Caudate nucleus (tissue), 63 donors: ENCODE measurements at places on chromosomes 11 and 22.
A peak's percentile ranks its signal among the peaks of the same experiment; 100 is the strongest.

GRCh38 chr11:30462421-30462820, 123.7 kb downstream of the MPPED2 start:
- no peak for DNase-seq

DNA sequence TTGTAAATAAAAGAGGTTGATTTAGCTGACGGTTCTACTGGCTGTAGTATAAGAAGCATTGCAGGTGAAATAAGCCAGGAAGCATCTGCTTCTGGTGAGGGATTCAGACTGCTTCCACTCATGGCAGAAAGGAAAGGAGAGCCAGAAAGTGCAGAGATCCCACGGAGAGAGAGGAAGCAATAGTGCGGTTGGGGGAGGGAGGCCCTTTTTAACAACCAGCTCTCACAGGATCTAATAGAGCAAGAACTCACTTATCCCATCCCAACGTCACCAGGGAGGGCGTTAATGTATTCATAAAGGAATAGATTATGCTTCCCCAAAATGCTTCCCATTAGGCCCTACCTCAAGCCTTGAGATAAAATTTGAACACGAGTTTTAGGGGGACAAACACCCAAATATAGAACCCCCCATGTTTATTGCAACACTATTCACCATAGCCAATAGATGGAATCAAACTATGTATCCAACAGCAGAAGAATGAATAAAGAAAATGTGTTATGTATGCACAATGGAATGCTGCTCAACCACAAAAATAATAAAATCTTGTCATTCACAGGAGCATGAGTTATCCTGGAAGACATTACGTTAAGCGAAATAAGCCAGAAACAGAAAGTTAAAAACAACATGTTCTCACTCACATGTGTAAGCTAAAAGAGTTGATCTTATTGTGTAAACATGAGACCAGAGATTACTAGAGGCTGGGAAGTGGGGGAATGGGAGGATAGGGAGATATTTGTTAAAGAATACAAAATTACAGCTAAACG, 908.3 kb upstream of the ANO3 start:
- no peak for DNase-seq

DNA sequence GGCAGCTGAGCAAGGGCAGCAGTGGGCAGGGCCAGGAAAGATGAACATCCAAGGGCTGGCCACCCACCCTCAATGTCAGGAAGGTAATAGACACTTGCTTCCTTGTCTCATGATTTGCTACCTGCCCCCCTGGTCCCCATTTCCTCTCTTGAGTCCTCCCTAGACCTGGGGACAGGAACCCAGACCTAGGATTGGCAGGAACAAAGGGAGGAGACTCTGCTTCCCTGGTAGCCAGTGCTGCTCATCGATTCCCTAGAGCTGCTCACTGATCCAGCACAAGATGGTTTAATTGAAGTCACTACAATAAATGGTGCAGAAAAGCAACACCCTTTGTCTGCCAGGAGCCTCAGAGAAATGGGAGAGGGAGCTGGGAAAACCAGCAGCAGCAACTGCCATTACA, 67.8 kb upstream of the CHST1 start:
- DNase-seq = no peak

DNA sequence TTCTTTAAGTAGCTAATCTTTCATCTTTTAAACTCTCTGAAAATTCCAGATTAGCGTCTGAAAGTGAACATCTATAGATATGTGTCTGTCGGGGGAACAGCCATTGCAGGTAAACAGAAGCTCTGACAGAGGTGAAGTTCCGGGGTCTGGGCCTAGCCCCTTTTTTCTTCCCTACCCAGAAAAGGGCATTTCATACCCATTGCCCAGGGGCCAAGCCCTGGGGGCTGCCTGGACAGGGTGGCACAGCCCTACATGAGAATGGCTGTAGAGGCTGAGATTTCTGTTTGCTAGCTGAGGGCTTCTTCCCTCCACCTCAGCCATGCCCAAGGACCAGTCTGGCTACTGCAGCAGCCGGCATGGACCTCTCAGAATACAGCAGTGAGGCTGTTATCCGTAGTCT, 327.0 kb upstream of the PLET1 start:
- DNase-seq = no peak

GRCh38 chr11:44047931-44048431, at the start of gene ACCSL:
ACCSL (plus strand) TSS chr11:44047981; CDS start chr11:44048037, 56 bp downstream.
- no peak for DNase-seq

DNA sequence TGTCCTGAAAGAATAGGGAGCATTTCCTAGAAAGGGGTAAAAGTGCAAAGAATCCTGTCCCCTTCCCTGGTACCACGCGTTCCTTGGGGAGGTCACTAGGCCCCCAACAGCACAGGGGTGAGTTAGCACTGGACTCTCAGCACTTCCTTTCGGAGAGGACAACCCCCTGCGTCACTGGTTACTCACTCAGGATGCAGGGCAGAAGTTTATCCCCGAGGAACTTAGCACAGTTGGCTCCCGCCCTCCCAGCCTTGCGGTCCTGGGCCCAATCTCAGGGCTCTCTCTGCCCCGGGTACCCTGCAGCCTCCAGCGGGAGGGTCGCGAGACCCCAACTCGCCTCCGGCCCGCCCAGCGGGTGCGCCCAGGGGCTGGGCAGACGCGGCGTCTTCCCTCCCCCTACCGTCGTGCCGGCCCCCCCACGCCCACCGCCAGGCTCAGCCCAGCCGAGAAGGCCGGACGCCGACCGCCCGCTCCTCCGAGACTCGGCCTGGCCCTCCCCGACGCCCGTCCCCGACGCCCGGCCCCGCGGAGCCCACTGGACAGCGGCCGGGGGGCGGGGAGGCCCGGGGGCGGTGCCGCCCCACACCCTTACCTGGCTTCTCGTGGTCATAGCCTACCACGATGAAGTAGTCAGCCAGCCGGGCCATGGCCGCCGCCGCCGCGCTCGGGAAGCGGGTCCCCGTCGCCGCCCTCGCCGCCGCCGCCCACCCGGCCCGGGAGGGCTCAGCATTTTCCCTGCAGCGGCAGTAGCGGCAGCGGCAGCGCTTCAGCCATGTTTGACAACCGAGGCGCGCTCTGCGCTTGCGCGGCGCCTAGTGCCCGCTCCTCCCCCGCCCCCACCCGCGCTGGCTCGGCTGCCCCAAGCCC, at the start of gene SBF2:
SBF2 (minus strand) TSS at position 797 of the 867 bp plus-strand sequence; CDS start at position 647, 150 bp downstream.
- DNase-seq = peak; percentile 76
